Naive thymus-derived CD4-positive, alpha-beta T cell (primary cell): ENCODE measurements at places on chromosomes 5 and 9. TPM values are rescaled to one million over a fixed set of nuclear protein-coding genes. Genes with fewer than 3 reads are reported as not detected.

FAM114A2 gene
- 26.1 TPM for polyA plus RNA-seq

DNA sequence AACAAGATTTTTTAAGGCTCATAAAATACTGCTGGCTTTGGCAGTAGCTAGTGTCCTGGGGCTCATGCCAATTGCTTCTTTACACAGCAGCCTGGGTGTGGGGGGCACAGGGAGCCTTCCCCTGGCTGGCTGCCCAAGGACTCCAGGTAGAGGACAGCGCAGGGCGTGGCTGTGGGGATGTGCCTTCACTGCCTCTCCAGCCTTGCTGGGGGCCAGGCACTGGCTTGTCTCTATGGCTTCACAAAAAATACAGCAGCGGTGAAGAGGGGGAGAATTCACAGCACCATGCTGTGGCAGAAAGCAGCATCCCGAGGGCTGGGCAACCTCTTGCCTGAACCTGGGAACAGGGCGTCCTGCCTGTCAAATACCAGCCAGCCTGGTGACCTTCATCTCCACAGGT is 57.4 kb downstream of the DAP start:
- no peak for DNase-seq

GRCh38 chr5:143124593-143124992 is 278.9 kb downstream of the NR3C1 start:
- DNase-seq = no peak

- no peak for DNase-seq
These were observed 584.5 kb downstream of the ACTL7B start for GRCh38 chr9:108271236-108271635.

GRCh38 chr9:87141124-87141523 is 193.8 kb upstream of the GAS1 start:
- DNase-seq = no peak

ZFP62 gene
- polyA plus RNA-seq = 28.6 TPM

DNA sequence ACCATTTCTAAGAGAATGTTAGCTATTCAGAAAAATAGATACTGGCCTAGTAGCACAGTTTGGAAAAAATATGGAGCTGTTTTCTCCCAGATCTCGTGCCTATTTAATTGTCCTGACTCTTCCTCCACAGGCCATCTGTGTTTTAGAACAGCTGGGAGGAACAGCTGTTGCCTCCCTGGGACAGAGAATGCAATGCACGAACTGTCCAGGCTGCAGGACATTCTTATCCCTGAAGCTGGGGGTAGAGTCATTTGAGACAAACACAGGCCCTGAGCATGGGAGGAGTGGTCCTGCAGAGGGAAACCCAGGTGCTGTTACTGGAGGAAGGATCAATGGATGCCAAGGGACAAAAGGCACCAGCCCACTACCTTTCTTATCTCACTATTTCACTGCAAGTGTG is 20.9 kb upstream of the SPARC start:
- DNase-seq = no peak

DNA sequence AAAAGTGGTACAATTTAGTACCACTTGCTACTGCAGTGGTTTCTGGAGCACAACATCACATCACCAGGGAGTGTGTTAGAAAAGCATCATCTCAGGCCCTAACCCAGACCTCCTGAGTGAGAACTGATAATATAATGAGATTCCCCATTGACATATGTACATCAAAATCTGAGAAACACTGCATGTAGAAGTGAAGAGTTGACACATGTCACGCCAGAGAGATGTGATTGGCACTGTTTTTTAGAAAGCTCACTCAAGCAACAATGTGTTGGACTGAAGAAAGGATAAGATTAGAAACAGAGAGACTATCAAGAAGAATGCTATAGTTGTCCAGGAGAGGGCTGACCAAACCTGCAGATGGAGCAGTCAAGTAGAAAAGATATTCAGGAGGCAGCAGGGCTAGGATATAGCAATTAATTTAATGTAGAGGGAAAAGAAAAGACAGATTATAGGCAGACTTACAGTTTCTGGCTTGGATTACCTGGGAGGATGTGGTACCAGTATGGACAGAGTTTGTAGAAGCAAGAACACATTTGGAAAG is 324.4 kb upstream of the ADAMTSL1 start:
- DNase-seq = no peak

PTPN3 gene
- not detected for polyA plus RNA-seq

GRCh38 chr9:104931256-104931655 is 3.3 kb upstream of the ABCA1 start:
- DNase-seq = no peak

- DNase-seq = no peak
These were observed 11.3 kb downstream of the IL4 start for GRCh38 chr5:132684922-132685720.

DNA sequence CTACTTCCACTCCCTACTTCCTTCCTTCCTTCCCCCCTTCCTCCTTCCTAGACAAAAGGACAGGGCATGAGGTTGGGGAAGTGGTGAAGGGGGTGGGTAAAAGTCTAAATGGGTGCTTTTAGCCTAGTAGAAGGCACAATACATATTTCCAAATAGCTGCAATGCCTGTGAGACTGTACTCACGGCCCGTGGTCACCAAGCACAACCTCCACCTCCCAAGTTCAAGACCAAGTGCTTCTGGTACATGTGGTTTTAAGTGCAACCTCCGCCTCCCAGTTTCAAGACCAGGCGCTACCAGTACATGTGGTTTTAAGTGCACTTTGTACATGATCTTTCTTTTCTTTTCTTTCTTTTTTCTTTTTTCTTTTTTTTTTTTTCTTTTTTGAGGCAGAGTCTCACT is 14.5 kb upstream of the NTNG2 start:
- no peak for DNase-seq

GRCh38 chr5:177354256-177354655 is 2.8 kb upstream of the LMAN2 start:
- DNase-seq = no peak

ETF1 gene
- polyA plus RNA-seq = 21.8 TPM

DNA sequence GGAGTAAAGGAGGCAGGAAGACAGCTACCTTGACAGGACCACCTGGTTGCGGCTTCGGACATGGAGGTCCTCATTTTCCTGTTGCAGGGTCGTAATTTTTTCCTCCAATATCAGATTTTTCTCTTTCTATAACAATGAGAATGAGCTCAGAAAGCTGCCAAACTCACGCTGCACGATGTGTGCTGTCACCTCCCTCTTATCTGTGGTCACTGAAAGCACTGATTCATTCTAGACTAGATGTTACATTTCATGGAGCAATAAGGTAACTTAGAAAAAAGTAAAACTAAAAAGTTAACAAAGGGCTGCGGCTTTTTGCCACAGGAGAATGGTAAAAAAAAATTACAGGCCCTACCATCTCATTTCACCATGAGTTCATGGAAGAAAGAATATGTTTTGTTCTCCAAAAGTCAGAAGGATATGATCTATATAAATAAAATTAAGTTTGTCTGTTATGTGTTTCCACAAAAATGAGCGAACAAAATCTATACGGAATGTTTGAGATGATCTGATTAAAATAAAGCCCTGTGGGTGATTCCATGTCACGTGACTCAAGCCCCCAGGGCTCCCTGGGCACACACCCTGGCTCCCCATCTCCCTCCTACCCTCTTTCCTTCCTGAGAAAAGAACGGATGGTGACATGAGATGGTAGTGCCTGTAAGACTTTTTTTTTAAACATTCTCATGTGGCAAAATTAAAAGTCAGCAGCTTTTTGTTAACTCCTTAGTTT is 26.9 kb upstream of the ANXA6 start:
- DNase-seq = no peak

DNA sequence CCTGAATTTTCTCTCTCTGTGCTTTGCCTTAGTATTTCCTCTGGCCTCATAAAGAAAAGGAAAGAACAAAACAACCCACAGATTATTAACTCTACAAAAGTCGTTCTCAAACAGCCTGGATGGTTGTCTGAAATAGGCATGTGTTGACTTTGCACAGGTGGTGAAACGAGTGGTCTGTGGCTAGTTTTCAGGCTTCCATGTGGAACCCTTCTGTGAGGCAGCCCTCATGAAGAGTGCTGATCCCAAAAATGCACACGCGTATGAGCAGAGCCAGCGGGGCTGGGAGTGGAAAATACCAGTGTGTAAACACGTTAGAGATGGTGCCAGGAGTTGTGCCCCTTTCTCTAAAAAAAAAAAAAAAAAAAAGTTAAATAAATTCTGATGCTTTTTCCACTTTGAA is 4.9 kb upstream of the PSAT1 start:
- no peak for DNase-seq

DNA sequence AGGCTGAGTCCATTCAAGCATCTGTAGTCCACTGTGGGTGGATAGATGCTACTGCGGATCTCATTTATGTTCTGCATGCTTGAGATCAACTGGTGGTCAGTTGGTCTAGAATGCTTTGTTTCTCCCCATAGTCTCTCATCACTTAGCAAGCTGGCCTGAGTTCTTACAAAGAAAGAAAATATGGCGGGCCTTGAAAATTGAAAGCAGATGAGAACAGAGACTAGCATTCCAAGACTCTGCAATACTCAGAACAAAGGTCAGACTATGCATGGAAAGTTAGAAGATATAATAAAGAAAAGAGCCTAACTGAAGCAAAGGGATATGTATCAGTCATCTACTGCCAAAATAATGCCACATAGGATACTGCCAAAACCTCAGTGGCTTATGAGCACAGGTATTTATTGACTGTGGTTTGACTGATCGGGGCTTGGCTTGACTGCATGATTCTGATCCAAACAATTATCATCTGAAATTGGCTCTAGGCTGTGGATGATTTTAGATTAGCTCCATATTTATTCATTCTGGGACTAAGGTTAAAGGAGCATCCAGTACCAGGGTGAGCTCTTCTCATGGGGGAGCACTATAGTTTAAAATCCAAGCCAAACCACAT is 258.9 kb downstream of the TAF11L14 start:
- DNase-seq = no peak

PRRX2 gene
- polyA plus RNA-seq = not detected

GRCh38 chr9:133589454-133590227 is 19.5 kb downstream of the FAM163B start:
- DNase-seq = peak; percentile 22

OR13J1 gene
- not detected for polyA plus RNA-seq

AHRR gene
- polyA plus RNA-seq = not detected

DNA sequence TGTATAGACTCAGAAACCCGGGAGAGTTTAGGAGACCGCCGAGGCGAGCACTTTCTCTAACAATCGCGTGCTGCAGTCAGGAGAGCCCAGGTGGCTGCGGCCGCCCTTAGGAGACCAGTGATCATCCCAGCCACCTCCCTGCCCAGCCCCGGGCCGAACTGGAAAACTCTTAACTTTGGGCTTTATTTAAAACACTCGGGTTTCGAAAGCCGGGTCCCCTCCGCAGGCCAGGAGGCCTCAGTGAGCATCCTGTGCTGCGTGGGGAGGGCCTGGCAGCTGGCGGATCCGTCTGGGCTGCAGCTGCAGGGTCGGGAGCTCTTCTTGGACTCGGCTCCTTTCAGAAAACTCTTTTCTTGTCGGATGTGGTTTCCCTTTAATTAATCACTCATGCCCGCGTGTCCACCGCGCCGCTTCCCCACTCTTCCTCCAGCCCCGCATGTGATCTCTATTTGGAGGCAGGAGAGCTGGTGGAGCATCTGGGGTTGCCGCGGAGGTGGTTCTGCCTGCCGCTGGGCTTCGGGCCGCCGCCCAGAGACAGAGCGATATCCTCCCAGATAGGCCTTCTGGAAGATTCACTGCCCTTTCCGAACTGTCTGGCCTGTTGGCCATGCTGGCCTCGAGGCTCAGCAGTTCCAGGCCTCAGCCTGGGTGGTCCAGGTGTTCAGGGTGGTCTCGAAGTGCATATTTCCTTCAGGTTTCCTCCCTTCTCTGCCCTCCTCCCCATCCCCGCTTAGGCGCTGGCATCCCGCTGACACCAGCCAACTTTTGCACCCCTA is 59.5 kb downstream of the TMEM174 start:
- DNase-seq = peak; percentile 13

DNA sequence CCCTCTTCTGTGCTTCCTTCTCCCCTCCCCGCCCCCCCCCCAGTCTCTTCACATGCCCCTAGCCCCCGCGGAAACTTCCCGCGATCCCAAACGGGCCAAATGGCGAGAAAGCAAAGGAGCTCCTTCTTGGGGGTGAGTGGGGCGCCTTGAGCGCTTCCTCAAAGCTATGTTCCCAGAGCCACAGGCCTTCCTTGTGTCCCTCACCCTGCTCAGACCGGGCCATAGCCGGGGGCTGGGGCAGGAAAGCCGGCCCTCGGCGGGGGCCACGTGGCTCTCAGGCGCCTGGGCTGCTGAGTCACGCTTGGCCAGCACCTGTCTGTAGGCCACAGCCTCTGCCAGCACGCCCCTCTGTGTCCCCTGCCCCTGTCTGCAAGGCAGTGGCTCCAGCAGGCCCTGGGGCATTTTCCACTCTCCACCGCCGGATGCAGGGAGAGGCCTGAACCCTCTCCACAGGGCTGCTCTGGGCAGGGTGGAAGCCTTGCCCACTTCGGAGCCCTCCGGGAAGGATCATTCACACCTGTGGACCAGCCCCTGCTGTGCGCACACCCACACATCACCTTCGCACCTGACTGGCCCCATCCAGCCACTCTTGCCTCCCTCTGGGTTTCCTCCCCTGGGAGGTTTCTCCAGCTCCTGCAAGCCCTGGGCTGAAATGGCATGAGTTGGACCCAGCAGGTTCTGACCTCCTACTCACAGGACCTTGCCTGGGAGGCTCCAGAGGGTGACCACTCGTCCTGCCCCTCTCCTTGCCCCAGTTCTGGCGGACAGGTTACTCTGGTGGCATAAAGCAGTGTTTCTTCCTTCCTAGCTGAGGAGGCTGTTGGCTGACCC is 1.2 kb upstream of the SQSTM1 start:
- DNase-seq = no peak

DNA sequence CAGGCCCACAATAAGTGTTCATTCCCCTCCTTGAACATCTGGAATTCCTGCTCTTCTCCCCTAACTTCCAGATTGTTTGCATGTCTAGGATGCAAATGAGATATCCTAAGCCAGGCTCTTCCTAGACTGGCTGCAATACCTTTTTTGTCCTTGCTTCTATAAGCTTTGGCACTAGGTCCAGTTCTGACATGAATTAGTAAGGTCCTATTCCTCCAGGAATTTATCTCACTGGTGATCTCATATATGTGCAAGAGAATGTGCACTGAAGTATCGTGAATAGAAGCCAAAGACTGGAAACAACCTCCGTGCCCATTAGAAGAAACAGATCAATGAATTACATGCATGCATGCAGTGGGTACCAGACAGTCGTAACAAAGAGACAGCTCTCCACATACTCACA is 25.2 kb downstream of the DUSP1 start:
- no peak for DNase-seq

DNA sequence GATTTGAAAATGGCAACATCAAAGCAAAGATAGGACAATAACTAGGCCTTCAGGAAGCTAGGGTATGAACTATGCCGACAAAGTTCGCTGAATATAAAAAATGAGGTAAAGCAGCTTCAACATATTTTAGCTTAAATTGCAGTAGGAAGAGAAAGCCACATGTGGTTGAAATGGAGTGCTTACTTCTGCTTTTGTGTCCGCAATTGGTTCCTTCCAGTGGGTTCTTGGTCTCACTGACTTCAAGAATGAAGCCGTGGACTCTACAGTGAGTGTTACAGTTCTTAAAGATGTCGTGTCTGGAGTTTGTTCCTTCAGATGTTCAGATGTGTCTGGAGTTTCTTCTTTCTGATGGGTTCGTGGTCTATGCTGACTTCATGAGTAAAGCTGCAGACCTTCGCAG is 95.2 kb downstream of the APTX start:
- DNase-seq = no peak
